Thoracic aorta (tissue), 2 donors: ENCODE measurements at places on chromosomes 11 and 22.

GRCh38 chr11:116193321-116194131 lies 579.3 kb downstream of the BUD13 start:
- no peak for DNase-seq

GRCh38 chr11:33258631-33259205 lies 1.5 kb downstream of the HIPK3 start:
- no peak for DNase-seq

DNA sequence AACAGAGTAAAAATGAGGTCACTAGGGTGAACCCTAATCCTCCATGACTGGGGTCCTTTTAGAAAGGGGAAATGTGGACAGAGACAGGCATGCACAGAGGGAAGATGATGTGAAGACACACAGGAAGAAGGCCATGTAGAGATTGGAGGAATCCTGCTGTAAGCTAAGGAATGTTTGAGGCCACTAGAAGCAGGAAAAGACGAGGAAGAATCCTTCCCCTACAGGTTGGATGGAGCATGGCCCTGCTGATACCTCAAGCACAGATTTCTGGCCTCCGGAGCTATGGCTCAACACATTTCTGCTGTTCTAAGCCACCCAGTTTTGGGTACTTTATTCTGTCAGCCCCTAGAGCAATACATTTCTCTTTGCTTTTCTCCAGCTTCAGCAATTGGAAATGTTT lies 486.9 kb downstream of the MIAT start:
- no peak for DNase-seq

DNA sequence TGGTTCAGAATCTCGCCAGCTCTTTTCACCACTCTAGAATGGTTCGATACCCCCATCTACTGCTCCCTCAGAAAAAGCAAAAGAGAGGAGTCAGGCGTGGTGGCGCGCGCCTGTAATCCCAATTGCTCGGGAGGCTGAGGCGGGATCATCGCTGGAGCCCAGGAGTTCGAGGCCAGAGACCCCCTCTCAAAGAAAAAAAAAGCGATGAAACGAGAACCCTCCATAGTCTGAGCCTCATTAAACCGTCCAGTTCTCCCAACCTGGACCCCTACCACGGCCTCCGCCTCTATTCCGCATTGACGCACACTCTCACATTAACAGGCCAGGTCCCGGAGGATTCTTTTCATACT lies 439 bp downstream of the SPA17 start:
- DNase-seq: no peak

GRCh38 chr11:21965221-21965620 lies 227.7 kb upstream of the ANO5 start:
- no peak for DNase-seq

- peak; percentile 13 for DNase-seq
Measured at GRCh38 chr11:76339221-76339620, 41.7 kb downstream of the THAP12 start.

GRCh38 chr11:111913997-111914396 lies 1.5 kb downstream of the HSPB2 start:
- DNase-seq: peak; percentile 47

DNA sequence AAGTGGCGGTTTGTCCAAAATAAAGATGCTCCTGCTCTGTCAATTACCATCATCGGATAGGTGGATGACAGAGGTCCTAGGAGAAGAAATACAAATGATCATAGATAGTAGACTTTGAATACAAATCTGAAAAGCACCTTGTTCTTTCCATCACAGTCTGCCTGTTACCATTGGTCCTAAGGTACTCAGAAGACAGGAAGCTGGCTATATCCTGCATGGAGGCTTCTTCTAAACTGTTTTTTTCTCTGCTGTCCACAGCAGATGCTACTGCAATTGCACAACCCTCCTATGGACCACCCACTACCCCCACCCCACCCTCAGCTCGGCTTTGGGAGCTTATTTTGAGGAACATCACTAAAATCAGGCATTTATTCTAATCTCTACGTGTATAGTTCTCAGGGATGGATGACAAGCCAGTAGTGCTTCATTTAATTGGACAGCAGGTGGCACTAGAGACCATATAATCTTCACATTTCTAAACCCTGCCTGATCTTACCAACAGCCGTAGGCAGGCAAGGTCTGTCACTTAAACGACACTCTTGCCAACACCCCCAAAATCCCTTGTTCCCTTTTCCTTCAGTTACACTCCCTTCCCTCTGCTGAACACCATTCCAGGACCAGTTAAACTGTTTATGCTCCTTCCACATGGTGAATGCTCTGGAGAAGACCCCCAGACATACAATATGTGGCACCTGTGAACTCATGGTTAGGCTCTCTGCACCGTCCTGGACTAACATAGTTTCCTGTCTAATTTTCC lies 6.6 kb upstream of the PTS start:
- no peak for DNase-seq

DNA sequence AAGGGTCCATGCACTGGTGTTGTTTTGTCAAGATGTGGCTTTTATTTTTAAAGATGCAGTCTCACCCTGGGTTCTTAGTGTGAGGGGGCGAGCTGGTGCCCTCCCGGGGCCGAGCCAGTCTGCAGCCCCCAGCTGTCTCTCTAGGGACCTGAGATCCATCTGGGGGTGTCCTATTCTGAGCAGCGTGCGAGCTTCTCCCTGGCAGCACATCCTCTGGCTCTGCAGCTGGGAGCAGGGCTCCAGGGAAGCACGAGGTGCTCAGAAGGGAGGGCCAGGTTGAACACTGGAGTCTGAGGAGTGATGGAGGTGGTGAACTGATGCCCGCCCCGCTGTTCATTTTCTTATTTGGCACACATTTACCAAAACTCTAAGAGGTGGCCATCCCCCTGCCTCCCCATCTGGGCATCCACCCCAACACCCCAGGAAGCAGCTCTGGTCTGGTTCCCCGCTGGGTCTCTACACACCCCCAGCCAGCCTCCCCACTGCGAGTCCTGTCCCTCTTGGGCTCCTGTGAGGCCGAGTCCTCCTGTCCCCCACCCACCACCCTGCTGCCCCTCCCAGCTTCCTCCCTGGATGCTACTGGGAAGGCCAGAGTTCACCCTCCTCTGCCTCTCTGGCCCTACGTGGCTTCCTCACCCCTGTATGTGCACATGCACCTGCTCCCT lies 956.4 kb downstream of the BRD1 start:
- no peak for DNase-seq

DNA sequence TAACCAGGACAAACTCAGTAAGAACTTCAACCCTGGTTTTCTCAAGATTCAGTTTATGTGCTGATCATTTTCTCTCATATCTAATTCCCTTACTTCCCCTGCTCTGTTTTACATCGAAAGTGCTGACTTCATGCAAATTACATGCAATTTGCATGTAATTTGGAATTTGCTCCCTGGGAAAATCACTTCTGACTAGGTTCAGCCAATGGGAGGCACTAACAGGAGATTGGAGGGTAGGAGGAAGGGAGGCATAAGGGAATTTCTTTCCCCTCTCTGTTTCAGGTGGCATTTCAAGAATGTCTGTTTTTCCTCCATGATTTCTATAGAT lies 363.3 kb upstream of the CCDC90B start:
- no peak for DNase-seq

DNA sequence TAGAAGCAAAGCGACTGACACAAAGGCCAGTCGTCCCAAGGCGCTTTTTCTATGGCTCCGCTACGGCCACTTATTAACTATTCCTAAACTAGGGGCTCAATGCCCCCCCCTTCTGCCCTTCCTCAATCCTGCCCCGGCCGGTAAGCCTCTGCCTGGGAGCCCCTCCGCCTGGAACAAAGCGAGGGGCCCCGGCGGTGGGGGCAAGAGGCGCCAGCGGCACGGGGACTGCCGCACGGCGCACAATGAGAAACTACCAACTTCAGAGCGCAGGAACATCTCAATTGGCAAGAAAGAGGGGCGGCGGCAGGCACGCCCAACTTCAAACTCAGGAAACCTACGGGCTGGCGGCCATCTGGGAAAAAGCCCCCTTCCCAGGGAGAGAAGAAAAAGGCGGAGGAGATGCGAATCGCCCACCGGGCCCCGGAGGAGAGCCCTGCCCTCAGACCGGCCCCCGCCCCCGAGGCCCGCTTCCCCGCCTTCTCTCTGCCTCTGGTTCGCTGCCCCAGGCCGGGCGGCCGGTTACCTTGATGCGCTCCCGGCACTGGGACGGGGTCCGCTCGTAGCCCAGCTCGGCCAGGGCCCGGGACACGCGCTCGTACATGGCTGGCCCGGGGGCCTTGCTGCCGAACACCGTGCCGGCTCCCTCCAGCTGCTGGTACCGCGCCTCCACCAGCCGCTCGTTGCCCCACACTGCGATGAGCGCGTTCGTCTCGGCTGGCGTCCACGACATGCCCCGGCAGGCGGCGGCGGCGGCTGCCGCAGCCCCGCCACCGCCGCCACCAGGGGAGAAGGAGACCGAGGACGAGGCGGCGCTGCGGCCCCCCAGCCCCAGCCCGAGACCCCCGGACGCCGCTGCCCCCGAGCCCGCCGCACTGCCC lies 619 bp downstream of the MSANTD2 start:
- no peak for DNase-seq

DNA sequence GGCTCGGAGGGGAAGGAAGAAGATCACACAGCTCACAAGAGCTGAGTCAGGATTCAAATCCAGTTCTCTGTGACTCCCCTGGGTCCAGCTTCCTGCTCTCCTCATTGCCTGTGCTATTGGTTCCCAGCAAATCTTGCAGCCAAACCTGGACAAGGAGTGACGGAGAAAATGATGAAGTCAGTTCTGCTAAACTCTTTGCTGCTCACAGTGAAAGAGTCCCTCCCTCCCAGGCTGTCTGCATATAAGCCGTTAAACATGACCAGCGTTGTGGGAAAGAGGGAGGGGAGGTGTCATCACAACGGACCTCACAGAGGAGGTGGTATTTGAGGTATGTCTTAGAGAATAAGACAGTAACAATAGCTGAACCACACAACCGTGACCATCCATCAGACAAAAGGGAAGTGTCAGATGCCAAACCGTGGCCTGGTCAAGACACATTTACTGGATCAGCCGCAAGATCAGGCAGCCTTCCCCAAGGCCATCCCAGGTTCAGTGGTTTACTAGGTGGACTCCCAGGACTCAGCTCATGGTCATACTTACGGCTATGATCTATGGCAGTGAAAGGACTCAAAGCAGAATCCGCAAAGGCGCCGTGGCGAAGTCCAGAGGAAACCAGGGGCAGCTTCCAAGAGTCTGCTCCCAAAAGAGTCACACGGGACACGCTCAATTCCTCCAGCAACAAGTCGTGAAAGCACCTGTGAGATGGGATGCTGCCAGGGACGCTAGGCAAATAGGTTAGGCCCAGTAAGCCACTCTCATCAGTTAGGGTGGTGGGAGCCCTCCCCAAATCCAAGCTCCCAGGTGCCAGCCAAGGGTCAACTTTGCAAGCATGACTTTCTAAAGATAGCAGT lies 2.8 kb upstream of the CYTH4 start:
- DNase-seq: no peak

DNA sequence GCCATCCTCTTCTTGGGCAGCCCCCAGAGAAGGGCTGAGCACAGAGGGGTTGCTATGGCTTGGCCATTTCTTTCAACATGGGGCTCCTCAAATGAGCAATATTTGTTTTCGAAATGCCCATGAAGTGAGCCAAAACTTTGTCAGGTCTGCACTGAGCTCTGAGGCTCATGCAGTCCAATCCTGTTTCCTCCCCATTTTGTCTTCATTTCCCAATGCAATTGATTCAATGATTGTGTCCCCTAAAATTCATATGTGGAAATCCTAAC lies 60.6 kb upstream of the CD44 start:
- DNase-seq: no peak

DNA sequence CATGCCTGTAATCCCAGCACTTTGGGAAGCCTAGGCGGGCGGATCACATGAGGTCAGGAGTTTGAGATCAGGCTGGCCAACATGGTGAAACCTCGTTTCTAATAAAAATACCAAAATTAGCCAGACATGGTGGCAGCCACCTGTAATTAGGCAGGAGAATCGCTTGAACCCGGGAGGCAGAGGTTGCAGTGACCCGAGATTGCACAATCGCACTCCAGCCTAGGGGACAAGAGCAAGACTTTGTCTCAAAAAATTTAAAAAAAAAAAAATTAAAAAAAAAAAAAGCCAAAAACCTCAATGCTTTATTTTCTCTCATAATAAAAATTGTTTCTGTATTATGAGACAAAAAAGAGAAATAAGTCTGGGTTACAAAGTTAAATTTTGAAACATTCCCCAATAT lies 54.2 kb downstream of the RDX start:
- DNase-seq: no peak

GRCh38 chr11:63851364-63851763 lies 12.5 kb downstream of the MARK2 start:
- DNase-seq: no peak

DNA sequence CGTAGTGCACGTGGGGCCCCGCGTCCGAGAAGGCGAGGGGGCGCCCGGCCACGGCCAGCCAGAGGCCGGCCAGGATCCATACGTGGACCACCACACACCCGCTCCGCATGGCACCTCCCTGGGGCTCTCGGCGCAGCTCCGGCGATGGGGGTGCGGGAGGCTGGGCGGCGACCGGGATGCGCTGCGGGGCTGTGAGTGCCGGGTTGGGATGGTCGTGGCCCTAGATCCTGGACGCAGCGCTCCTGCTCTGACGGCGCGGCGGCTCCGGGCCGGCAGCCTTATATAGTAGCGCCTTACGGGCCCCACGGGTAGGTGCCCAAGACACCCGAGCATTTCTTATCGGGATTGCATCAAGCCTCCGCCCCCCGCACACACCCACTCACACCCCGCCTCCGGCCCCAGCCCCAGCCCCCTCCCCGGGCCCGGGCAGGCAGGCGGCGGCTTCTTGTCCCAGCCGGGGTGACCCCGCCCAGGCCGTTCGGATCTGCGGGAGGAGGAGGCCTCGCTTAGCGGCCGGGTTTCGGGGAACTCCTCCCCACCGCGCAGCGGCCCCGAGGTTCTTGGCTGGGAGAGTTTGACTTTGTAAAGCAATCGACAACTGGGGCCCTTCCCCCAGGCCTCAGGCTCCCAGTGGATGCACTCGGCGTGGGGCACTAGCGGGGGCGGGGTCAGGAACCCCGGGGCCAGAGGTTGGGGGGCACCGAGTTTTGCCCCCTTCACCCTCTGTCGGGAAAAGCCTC lies at the start of gene FGF19:
FGF19 (minus strand) TSS at position 255 of the 740 bp plus-strand sequence; CDS start at position 109, 146 bp downstream.
- DNase-seq: no peak

DNA sequence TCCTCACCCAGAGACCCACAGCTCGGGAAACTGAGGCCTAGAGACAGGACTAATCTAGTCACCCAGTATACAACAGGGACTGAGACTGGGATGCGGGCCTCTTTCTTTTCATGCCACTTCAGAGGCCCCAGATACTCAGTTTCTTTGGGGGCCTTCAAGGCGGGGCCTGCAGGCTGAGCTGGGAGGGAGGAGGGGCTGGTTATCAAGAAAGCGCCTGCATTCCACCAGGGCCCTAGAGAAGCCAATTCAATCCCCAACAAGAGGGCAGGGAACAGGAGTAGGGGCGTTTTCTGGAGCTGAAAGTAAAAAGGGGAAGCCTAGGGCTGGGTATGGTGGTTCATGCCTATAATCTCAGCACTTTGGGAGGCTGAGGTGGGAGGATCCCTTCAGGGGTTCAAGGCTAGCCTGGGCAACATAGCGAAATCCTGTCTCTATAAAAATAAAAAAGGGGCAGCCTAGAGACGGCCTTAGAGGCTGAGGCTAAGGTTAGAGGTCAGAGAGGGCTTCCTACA lies 1.6 kb downstream of the ATG2A start:
- no peak for DNase-seq

DNA sequence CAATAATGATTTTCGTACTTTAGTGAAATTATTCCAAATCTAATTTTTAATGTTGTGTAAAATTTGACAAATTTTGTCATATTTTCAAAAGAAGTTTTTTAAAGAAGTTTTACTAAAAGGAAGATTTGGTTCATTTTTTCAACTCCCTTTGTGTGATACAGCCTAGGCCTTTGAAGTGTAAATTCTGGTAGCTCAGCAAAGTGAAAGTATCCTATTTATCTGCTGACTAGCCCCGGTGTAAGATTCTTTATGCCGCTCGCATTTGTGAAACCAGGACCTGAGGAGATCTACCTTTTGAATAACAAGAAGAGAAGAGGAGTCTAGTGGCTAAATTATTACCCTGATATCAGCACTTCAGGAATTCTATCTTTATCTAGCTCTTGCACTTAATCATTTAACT lies 177.4 kb downstream of the JRKL start:
- no peak for DNase-seq
